ENCODE measurements at places on chromosomes 1 and 21.
A peak's percentile ranks its signal among the peaks of the same experiment; 100 is the strongest.

- no peak for DNase-seq
Observed at GRCh38 chr1:67190942-67191341, 24.7 kb downstream of the IL23R start.

GRCh38 chr1:47703156-47703825, 265.4 kb downstream of the FOXD2 start:
- DNase-seq = no peak

DNA sequence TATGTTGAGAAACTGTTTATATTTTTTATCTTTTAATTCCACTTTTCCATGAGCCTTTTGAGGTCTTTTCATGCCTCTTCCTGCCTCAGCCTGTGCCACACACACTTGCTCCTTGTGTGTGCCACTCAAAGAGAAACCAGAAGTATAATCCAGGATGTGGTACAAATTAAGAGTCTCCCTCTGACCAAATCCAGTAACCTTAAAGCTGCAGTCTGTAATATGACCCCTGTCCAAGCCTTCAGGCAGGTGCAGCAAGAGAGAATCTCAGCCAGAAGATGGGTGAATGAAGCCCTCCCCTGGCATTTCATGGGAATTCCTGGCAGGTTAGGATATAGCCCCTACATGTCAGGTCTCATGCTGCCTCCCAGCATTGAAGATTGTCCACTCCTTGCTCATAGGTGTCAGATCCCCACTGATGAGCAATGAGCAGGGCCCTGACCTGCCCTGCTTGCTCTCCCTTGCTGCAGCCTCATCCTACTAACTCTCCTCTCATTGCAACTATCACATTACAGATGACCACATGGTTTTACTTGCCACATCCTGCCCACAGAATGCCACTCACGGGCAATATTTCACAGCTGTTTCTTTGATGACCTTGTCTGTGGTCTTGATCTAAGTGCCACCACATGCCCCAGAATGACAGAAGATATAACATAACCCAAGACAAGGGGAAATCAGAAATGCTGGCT, 169.3 kb downstream of the SEC16B start:
- DNase-seq = peak; percentile 12

DNA sequence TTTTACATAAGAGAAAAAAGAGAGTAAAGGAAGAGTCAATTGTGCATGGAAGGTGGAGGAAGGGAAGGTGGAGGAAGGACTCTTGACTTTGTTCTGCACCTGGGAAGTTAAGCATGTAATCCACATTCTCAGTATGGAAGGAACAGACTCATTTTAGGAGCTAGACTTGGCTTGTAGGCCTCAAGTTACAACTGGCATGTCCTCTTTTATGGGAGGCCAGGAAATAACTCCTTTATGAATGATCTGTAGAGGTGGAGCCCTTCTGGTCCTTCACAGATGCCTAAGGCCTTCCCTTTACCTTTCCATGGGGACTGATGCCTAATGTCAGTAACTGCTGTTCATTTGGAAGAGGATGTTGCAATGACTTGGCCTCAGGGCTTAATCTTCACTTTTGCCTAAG, 29.4 kb upstream of the CCSAP start:
- no peak for DNase-seq

DNA sequence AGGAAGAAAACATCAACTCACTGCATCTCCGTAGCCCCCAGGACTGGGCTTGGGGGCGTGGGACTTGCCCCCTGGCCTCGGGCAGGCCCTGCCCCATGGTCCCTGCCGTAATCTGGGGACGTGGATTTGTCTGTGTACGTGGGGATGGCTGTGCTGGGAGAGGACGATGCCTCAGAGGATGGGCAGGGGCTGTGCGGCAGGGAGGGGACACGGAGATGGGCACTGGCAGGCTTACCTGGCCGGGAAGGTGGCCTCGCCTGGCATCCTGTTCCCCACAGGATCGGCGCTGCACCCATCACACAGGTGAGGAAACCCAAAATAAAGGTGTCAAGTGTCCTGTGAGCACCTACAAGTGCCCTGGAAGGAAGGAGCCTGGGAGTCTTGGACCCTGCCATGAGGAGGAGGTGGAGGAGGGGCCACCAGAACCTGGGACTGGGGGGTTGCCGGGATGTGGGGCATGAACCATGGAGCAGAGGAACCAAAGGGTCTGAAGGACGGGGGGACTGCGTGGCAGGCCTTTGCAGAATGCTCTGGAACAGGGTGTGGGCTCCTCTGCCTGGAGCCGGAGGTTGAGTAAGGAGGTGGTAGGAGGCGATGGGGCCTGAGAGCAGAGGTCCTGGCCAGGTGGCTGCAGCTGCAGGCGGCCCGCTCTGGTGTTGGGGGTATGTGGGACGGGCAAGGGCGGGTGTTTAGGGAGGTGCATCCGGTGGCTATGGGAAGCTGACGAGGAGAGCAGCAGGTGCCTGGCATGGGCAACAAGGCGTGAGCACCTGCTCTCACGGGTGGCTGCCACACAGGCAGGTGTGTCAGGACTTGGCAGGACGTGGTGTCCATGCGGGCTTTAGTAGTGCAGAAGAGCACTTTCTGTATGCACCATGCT, 27.8 kb upstream of the LRRC3 start:
- DNase-seq = no peak

- peak; percentile 74 for DNase-seq
Observed at GRCh38 chr1:109094377-109094803, 3.8 kb downstream of the TMEM167B start.

- no peak for DNase-seq
Observed at GRCh38 chr1:109243221-109243620, 6.1 kb upstream of the CELSR2 start.

DNA sequence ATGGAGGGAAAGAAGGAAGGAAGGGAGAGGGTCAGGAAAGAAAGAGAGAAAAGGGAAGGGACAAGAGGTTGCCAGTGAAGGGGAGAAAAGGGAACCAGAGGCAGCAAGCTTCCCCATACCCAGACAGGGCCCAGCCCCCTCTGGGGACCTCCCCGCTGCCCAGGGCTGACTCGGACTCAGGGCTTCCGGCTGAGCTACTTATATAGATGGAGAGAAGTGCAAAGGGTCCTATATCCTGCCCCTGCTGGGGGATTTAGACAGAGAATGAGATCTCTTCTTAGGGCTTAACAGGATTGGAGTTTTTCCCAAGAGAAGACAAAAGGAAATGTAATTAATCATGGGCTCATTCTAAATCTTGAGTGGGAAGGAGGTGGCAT, at the start of gene ETV3L:
Gene ETV3L (minus strand): TSS at position 176 of the 377 bp plus-strand sequence. CDS start 285 bp downstream, outside the sequence.
- no peak for DNase-seq

GRCh38 chr1:21289700-21290545, at the start of gene ECE1:
Gene ECE1, minus strand, starts transcription at chr1:21290463. Its CDS starts 49 bp downstream, at chr1:21290414.
- no peak for DNase-seq

DNA sequence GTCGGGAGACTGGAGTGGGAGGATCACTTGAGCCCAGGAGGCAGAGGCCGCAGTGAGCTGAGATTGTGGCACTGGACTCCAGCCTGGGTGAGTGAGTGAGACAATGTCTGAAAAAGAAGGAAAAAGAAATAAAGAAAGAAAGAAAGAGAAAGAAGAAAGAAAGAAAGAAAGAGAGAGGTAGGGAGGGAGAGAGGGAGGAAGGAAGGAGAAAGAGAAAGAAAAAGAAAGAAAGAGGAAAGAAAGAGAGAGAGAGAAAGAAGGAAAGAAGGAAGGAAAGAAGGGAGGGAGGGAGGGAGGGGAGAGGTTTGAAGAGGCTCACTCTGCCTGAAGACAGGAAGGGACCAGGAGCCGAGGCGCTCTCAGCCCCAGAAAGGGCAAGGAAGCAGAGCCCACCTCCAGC, 4.8 kb upstream of the TCP10L start:
- no peak for DNase-seq

- no peak for DNase-seq
Observed at GRCh38 chr1:178092878-178093493, 918 bp upstream of the RASAL2 start.

DNA sequence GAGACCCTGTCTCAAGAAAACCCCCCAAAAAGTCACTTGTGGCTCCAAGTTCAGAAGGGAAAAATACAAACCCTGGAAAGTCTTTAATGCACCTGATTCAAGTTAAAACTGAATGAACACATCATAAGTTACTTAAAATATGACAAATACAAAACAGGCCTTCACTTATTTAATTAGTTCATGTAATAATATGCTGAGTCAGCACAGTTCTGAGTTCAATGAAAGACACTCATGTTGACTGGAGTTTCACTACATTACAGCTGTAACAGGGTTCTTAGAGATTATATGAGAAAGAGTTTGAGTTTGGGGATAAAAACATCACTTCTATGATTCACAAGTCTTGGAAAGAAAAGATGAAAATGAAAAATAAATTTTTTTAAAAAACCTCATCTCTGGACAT, 51.0 kb downstream of the DEGS1 start:
- no peak for DNase-seq

DNA sequence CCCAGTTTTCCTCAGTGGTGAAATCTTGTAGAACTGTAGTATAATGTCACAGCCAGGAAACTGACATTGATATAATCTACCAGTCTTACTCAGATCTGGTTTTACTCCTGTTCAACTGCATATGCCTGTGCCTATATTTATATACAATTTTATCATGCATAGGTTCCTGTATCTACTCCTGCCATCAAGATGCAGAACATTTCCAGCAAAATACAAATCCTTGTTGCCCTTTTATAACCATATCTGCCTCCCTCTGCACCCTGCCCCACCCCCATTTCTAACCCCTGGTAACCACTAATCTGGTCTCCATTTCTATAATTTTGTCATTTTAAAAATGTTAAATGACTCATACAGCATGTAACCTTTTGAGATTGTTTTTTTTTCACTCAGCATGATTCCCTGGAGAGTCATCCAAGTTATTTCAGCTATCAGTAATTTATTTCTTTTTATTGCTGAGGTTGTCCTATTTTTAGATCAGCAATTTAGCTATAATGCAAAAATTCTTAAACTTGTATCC, 8.1 kb downstream of the UTP25 start:
- peak; percentile 68 for DNase-seq

- no peak for DNase-seq
Observed at GRCh38 chr1:18015719-18016118, 91.9 kb upstream of the IGSF21 start.
